ENCODE measurements at places on chromosomes 2 and 18. TPM values are rescaled to one million over a fixed set of nuclear protein-coding genes. Genes with fewer than 3 reads are reported as not detected.

- peaks cover 4% of the 10 kb centered on the region for H3K4me1 ChIP-seq
- H3K27ac ChIP-seq: no peak overlapping the region
- no peaks in the 10 kb centered on the region for H3K36me3 ChIP-seq
Observed at GRCh38 chr2:62158444-62159121, 37.3 kb upstream of the B3GNT2 start.

GRCh38 chr2:86631846-86632485 is 8.3 kb upstream of the RNF103 start:
- H3K36me3 ChIP-seq: no peaks in the 10 kb centered on the region
- no peak overlapping the region for H3K4me3 ChIP-seq
- no peak for DNase-seq
- no peak overlapping the region for H3K27ac ChIP-seq
- H3K4me1 ChIP-seq: no peaks in the 10 kb centered on the region

- no peak overlapping the region for H3K27ac ChIP-seq
- H3K4me3 ChIP-seq: no peak overlapping the region
- DNase-seq: no peak
- H3K36me3 ChIP-seq: no peaks in the 10 kb centered on the region
Observed at GRCh38 chr2:215728504-215729065, 284.8 kb downstream of the MREG start.

DNA sequence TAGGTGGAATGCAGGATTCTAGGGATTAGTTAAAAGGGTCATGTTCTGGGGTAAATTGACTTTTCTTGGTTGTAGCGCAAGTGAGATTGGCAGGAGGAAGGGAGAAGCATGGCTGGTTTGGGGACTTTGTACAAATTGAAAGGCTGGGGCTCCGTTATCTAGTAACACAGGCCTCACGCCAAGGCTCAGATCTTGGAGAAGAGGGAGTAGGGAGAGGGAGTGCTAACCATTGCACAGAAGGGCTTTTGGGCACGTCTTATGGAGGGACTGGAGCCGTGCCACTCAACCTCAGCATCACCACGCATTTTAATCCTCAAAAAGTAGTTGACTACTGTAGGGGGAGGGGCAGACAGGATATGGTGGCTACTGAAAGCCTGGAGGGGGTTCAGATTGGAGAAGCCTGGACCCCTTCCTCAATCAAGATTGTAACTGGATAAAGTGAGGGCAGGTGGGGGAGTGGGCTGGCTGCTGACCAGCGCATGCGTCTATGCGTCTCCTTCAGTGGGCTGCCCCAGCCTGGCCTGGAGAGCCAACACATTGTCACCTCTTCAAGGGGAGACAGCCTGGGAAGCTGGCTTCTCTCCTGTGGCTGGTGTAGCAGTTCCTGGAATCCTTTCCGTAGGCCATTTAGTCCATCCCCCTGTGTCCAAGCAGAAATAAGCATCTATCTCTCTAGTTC is 14.3 kb downstream of the IGFBP5 start:
- no peak for DNase-seq
- H3K4me3 ChIP-seq: no peak overlapping the region

DNA sequence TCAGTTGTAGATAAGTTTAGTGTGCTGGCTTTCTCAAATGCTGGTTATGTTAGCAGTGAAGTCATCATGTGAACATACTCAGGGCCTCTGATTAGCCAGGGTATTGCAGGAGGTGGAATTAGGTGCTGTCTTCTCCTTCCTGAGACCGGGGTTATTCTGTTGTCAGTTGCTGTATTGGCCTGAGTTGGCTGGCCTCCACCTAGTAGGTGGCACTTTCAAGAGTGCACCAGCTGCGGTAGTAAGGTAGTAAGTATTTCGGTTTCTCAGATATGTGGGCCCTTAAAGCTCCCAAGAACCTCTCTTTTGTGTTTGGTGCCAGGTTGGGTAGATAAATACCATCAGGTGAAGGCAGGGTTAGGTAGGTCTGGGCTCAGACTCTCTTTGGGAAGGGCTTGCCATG is 1430.5 kb upstream of the CELF4 start:
- H3K4me3 ChIP-seq: no peak overlapping the region
- H3K36me3 ChIP-seq: no peaks in the 10 kb centered on the region
- H3K4me1 ChIP-seq: no peaks in the 10 kb centered on the region
- no peaks in the 10 kb centered on the region for H3K27me3 ChIP-seq
- DNase-seq: no peak

- H3K36me3 ChIP-seq: no peaks in the 10 kb centered on the region
- peaks cover 30% of the 10 kb centered on the region for H3K27me3 ChIP-seq
- no peak overlapping the region for H3K27ac ChIP-seq
- no peak for DNase-seq
- peaks cover 8% of the 10 kb centered on the region for H3K4me1 ChIP-seq
- no peak overlapping the region for H3K4me3 ChIP-seq
Observed at GRCh38 chr2:85066006-85066740, 67.0 kb upstream of the TCF7L1 start.

- H3K36me3 ChIP-seq: peaks cover 23% of the 10 kb centered on the region
- H3K27me3 ChIP-seq: peaks cover 4% of the 10 kb centered on the region
- H3K4me1 ChIP-seq: peaks cover 55% of the 10 kb centered on the region
- DNase-seq: no peak
Observed at GRCh38 chr2:70089983-70090525, 2.8 kb downstream of the PCBP1 start.

DES gene
- not detected for polyA plus RNA-seq

CNDP1 gene
- polyA plus RNA-seq: not detected
